Left lung (tissue), 14 donors: ENCODE measurements at places on chromosomes 1 and 21.
A peak's percentile ranks its signal among the peaks of the same experiment; 100 is the strongest.

- DNase-seq = no peak
Observed at GRCh38 chr1:92739669-92740524, 45.0 kb downstream of the EVI5 start.

DNA sequence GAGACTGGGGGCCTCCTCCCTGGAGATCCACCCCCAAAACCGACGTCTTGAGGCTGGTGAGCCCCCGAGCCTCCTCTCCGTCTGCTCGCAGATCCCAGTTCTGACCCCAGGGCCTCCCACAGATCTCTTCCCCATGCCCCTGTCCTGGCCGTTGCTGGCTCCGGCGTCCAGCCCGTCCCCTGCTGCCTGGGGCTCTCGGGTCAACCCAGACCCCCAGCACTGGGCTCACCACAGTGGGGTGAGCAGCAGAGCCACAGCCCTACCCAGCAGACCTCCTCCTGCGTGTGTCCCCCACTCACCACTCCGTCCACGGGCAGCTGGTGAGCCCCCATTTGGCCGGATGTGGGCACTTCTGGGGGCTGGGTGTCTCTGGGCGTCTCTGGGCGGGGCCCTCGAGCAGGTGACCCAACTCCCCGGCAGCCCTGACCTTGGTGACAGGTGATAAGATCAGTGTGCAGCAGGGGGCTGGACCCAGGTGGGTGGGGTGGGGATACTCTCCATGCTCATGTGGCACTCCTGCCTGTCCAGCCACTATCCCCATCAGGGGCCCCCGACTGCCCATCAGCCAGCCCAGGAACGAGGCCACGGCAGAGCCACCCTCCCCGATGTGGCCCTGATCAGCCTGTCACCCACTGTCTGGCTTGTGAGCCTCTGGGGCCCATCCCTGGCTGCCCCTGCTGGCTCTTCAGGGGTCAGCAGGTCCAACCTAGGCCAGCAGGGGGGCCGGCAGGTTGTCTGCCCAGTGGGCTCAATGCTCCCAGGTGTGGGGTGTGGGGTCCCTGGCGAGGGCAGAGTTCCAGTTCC lies 709 bp downstream of the TNFRSF14 start:
- DNase-seq = peak; percentile 86

DNA sequence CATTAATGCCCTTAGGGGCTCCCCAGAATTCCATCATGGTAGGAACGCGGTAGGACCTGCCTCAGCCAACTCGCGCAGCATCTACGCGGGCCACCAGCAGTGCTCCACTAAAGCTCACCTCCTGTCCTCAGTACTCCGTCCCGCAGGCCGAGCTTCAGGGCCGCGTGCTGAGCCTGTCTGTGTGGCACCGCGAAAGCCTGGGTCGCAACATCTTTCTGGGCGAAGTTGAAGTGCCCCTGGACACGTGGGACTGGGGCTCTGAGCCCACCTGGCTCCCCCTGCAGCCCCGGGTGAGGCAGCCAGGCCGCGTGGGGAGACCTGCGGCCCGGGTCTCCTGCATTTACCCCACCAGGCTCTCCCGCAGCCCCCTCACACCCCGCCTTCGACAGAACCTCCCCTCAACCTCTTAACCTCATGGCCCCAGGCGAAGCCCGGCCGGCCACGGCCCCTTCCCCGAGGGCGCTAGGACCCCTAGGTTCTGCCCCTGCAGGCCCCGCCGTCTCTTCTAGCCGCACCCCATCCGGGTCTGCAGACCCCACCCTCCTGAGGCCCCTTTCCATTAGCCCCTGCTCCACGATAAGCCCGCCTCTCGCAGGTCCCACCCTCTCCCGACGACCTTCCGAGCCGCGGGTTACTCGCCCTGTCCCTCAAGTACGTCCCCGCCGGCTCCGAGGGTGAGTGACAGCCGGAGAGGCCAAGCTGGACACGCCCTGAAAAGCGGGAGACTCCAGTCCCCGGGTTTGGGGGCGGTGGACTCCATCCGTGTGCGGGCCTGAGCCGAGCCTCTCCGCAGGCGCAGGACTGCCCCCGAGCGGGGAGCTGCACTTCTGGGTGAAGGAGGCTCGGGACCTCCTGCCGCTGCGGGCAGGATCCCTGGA lies 9.1 kb downstream of the SYTL1 start:
- DNase-seq = peak; percentile 66

DNA sequence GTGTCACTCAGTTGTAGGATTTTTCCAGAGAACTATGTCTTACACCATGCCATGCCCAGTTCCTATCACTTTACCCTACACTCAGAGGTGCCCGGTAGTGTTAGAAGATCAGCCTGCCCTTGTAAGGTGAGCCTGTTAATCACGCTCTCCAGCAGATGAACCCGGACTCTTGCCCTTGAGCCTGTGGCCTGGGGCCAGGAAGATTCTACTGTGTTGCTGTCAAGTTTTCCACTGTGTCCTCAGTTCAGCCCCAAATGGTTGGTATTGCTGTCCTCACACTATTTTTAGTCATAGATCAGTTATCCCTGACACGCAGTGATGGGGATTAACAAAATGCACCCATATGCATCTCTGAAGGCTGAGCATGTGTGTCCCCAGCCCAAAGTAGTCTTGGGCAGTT lies 105.0 kb upstream of the SPAG17 start:
- DNase-seq = no peak

GRCh38 chr1:239253032-239253431 lies 133.3 kb upstream of the CHRM3 start:
- DNase-seq = no peak
